ENCODE measurements at places on chromosomes 5 and 9.

- no peak for DNase-seq
These were observed 464.5 kb downstream of the ICE1 start for GRCh38 chr5:5886812-5887486.

DNA sequence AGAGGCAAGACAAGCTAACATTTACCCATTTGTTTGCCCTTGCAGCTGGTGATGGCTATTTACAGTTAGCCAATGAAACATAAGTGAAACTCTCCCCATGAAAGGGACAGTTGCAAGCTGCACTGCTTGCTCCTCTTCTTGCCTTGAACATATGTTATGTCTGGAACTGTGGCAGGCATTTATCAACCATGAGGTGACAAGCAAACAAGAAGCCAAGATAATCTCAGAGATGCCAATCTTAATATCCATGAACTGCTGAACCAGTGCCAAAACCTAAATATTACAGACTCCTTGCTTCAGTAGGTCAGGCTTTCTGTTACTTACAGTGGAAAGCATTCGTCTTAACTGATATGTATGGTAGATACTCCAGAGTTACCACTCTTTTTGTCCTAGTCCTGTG lies 133.4 kb downstream of the ACTBL2 start:
- DNase-seq, result no peak

DNA sequence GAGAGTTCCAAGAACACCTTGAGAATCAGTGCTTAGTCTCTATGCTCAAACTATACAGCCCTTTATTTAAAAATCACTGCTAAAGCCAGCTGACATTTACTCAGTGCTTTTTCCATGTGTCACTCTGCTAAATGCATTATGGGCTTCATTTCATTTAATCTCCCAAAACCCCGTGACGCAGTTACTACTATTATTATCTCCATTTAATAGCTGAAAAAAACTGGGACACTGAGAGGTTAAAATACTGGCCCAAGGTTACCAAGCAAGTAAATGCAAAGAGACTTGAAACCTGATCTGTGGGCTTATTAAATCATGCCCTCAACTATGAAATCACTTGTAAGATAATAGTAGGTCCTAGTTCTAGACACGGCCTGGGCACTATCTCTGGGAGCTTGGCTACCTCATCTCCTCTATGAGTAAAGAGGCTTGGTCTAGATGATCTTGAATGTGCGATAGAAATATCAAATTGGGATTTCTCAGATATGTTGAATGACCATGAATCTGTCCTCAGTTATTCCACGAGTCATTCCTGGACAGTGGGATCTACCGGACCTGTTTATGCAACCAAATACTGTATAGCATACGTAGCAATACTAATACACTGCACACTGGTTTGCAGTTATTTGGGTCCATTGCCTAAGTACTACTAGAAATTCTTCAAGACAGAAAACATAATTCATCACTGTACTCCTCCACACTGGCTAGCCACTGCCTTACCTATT lies 32.3 kb downstream of the MARCHF11 start:
- DNase-seq, result no peak

DNA sequence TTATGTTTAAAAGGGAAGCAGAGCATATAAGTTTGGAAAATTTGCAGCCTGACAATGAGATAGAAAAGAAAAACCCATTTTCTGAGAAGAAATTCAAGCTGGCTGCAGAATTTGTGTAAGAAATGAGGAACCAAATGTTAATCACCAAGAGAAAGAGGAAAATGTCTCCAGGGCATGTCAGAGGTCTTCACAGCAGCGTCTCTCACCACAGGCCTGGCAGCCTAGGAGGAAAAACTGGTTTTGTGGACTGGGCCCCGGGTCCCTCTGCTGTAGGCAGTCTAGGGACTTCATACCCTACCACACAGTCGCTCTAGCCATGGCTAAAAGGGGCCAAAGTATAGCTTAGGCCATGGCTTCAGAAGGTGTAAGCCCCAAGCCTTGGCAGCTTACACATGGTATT lies 32.1 kb upstream of the HSD17B4 start:
- DNase-seq, result no peak

- no peak for DNase-seq
These were observed 40.3 kb downstream of the NUP188 start for GRCh38 chr9:128987805-128988204.

DNA sequence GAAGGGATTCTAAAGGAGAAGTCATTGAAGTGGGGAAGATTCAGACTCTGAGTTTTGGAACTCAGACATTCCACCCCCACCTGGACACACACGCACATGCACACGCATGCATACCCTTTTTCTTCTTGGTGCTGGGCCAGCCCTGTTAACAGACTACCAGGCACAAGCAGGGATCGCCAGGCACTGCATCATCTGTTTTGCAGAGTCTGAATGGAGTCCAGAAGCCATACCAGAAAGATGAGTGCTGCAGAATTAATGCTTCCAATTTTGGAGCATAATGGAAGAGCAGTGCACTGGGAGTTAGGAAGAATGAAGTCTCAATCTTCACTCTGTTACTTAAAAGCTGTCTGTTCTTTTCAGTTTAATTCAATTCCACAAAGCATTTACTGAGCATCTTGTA lies 95.5 kb downstream of the PDE8B start:
- no peak for DNase-seq

DNA sequence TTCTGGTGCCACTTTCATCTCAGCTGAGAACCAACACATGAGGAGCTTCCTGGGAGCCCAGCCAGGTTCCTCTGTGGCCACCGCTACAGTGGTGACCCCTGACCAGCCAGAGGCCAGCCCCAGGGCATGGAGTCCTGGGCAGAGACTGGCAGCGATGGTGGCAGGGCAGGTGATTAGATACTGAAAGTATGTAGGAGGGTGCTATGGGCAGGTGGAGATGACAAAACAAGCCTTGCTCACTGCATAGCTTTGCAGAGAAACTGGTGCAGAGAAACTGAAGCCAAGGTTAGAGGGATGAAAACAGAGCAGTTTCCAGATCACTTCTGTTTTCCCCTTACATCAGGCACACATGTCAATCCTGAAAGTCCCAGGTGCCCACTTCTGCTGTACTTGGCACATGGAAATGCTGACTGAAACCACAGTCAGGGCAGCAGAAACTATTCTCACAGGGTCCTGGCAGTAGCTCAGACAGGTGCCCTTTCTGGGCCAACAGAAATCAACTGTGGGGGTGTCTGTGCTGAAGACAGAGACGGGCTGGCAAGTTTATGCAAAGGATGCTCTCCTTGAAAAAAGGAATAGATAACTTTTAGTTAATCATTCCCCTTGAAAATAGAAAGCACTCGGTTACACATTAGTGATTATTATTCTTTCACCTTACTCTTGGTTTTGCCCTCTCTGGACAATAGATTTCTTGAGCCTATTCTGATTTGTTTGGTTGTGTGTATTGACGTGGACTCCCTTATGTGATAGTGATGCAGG lies 90.3 kb downstream of the ANKRD55 start:
- no peak for DNase-seq

- DNase-seq, result no peak
These were observed 1.6 kb downstream of the C1QTNF3 start for GRCh38 chr5:34041247-34041972.

GRCh38 chr5:19568004-19568403 lies 420.0 kb downstream of the CDH18 start:
- no peak for DNase-seq

DNA sequence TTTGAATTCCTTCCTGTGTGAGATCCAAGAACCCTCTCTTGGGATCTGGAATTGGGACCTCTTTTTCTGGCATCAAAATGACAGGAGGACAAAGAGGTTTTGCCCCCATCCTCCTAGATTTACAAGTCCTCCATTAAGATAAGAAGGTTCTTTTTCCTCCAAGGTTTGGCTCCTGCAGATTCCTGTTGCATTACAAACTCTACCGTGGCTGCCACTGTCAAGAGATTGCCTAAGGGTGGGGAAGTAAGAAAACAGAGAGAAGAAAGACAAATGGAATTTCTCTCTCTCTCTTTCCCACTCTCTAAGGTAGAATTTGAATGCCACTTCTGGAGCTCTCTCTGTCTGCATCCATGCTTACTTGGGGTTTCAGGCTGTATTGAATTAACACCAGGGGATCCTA lies 12.0 kb upstream of the SVEP1 start:
- DNase-seq, result no peak

GRCh38 chr5:168165221-168165914 lies 126.1 kb upstream of the WWC1 start:
- no peak for DNase-seq

DNA sequence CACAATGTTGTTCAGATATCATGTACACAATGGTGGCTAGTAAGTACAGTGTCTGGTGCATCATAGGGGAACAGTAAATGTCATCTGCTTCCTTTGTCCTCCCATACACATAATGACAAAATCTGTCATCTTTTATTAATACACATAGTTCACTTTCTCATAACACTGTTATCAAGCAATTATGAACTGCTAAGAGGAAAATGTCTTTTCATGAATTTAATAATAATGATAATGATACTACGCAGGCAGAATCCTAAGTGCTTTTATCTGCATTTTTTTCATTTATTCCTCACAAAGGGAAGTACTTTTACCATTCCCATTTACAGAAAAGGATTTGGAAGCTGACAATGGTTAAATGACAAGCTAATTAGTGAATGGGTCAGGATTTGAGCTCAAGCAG lies 35.7 kb downstream of the DPYSL3 start:
- no peak for DNase-seq

GRCh38 chr9:137277329-137278041 lies at the start of gene TOR4A:
TOR4A (plus strand) TSS chr9:137277726; CDS start chr9:137278690, 964 bp downstream.
- DNase-seq, result peak; percentile 97

- DNase-seq, result no peak
These were observed 233.2 kb upstream of the RASEF start for GRCh38 chr9:83296123-83296522.

- no peak for DNase-seq
These were observed 6.0 kb downstream of the VDAC1 start for GRCh38 chr5:133998807-133999206.

GRCh38 chr5:149089796-149090195 lies 26.9 kb upstream of the SH3TC2 start:
- no peak for DNase-seq

- no peak for DNase-seq
These were observed 100.8 kb downstream of the IQGAP2 start for GRCh38 chr5:76503929-76504328.

GRCh38 chr9:684941-685340 lies 156.6 kb upstream of the DMRT1 start:
- no peak for DNase-seq
